ENCODE measurements at places on chromosomes 11 and 22. TPM values are rescaled to one million over a fixed set of nuclear protein-coding genes. Genes with fewer than 3 reads are reported as not detected.

Gene DKK3
- total RNA-seq, result 165 TPM

DNA sequence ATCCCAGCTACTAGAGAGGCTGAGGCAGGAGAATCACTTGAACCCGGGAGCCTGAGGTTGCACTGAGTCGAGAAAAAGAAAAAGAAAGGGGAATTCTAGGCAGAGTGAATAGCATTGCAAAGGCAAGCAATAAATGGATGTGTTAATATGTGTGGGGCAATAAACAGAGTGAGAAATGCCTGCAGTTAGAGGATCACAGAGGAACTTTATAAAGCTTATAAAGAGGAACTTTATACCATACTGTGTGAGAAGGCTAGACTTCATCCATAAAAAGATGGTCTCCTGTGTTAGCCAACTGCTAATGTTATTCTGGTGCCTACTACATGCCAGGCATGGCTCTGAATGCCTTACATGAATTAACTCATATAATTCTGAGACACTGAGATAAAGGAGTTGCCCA, 841 bp downstream of the B3GNT6 start:
- no peak for DNase-seq

GRCh38 chr11:36149538-36150242, 139.5 kb downstream of the COMMD9 start:
- DNase-seq, result peak; percentile 99

- DNase-seq, result no peak
These were observed 444.4 kb downstream of the DLG2 start for GRCh38 chr11:85182441-85183387.

Gene OR52L1
- total RNA-seq, result not detected

Gene INPP5J
- 0.49 TPM for total RNA-seq

Gene NXPE2
- total RNA-seq, result not detected

GRCh38 chr11:45644981-45645889, 20.2 kb downstream of the CHST1 start:
- DNase-seq, result no peak

- no peak for DNase-seq
These were observed 122.6 kb upstream of the SORL1-AS1 start for GRCh38 chr11:121575250-121575962.

GRCh38 chr11:119335655-119336543, 1.6 kb downstream of the RNF26 start:
- DNase-seq, result no peak

DNA sequence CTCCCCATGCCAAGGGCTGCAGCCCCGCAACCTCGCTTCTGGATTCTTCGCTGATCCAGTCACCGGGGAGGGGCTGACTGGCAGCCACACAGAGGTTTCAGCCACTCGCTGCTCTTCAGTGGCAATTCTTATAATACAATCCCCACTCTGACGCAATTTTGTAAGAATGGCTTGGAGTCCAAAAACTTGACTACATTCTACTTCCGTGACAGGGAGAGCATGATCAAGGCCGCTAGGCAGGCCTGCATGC, 14.9 kb downstream of the PPM1F start:
- DNase-seq, result no peak

GRCh38 chr22:29469755-29470154, 10.3 kb upstream of the NEFH start:
- DNase-seq, result no peak

Gene SCO2
- 3.7 TPM for total RNA-seq

Gene UPK3A
- total RNA-seq, result not detected

GRCh38 chr22:23230348-23231068, 50.2 kb downstream of the BCR start:
- no peak for DNase-seq

Gene ZNF215
- total RNA-seq, result 6.0 TPM

Gene VSIG2
- total RNA-seq, result 3.6 TPM

DNA sequence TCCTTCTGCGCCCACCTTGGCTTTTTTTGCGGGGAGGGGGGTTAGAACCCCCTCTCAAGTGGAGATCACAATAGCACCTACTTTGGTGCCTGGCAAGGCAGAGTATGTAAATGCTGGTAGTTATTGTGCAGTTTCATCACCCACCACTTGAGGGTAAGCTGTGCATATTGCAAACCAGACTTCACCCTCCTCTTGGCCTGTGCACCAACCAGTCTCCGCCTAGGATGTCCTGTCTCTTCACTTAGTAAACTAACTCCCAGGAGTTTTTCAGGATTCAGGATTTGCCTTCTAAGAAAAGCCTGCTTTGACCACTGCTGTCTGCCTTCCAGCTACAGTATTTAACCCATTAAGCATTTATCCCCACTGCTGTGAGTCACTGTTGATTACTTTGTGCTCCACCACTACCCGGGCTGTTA, 2.0 kb upstream of the UBXN1 start:
- DNase-seq, result peak; percentile 79

- no peak for DNase-seq
These were observed 57.0 kb downstream of the PHF21A start for GRCh38 chr11:46064221-46064620.

GRCh38 chr11:134544095-134544815, 132.2 kb upstream of the B3GAT1 start:
- no peak for DNase-seq

DNA sequence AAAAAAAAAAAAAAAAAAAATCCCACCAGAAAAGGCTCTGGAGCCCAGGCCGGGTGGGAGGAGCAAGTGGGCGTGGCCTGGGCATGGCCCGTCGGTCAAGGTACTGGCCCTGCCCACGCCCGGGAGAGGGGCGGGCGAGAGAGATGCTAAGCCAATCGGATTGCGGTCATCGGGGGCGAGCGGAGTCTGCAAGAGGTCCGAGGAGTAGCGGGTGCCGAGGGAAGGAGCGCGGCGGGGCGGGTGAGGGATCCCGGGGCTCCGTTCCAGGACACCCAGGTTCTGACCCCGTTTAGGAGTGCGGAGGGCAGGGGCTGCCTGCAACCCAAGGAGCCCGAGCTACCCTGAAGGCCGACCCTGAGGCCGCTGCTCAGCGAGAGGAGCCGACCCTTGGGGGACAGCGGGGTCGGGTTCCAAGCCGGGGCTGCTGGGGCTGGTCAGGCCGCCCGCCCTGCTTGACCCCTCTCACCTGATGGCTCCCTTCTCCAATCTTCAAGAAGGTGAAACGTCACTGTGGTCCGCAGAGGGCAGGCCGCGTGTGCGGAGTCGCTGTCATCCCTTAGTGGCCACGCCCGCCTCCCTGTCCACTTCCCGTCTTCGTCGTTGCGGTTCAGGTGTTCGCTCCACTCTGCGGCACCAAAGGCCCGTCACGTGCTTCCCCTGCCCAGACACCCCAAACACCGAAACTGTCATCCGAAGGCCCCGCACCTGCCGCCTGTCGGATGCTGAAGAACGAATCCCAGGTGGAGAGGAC, 11.1 kb upstream of the TAB1 start:
- DNase-seq, result peak; percentile 81

GRCh38 chr22:22884888-22885840, 2.5 kb upstream of the IGLL5 start:
- no peak for DNase-seq

Gene KIRREL3
- not detected for total RNA-seq

Gene GGTLC2
- total RNA-seq, result not detected

- peak; percentile 87 for DNase-seq
These were observed at the start of gene SLC25A17 for GRCh38 chr22:40818747-40819598. TSS of gene SLC25A17 (minus strand) at chr22:40819346. CDS start at chr22:40819248, 98 bp downstream.

Gene CEND1
- total RNA-seq, result 0.40 TPM

DNA sequence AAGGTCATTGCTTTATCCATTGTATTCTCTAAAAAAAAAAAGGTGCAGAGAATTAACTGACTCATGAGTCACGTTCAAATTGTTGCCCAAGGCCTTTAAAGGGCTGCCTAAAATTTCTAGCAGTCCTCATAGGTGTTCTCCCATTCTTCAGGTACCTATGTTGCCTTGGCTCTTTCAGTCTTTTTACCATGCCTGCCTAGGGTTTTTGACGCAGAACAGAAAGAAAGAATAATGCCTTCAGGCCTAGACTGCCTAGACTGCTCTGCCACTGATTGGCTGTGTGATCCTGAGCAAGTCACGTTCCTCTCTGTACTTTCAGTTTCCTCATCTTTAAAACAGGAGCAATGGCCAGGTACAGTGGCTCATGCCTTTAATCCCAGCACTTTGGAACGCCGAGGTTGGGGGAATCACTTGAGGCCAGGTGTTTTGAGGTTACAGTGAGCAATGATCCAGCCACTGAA, 21.5 kb downstream of the CTSC start:
- no peak for DNase-seq

GRCh38 chr11:131172011-131172410, 198.4 kb upstream of the NTM start:
- DNase-seq, result no peak

DNA sequence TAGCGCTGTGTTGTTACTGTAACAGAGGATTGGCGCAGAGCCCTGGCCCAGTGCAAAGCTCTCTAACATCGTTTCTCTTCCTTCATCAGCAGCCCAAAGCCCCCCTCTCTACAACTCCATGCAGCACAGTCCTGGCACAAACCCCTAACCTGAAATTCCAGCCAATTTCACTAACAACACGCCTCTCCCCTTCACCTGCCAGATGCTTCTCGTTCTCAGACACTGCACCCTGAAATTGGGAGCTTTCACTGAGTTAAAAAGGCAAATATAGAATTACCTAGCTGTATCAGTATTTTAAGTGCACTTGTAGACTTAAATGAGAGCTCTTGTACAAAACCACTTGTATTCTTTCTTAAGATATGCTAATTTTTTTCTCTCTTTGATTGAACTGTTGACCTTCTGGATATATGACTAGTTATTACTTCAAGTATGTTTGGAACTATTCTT, 16.3 kb downstream of the GRAP2 start:
- no peak for DNase-seq

DNA sequence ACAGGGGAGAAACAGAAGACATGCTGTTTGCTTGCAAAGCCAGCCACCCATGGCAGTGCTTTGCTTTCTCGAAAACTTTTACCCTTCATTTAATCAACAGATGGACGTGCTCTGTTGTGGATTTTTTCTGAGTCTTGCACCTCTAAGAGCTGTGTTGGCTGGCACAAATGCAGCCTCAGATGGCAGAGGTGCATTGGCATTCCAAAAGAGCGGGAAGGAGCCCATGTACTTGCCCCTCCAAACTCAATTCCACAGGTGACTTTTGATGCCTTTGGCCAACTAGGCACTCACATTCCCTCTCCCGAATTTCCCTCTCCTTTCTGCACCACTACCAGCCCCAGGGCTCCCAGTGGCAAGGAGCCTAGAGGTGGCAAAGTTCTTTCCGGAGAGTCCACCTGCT, 1.2 kb downstream of the KIRREL3 start:
- DNase-seq, result no peak

DNA sequence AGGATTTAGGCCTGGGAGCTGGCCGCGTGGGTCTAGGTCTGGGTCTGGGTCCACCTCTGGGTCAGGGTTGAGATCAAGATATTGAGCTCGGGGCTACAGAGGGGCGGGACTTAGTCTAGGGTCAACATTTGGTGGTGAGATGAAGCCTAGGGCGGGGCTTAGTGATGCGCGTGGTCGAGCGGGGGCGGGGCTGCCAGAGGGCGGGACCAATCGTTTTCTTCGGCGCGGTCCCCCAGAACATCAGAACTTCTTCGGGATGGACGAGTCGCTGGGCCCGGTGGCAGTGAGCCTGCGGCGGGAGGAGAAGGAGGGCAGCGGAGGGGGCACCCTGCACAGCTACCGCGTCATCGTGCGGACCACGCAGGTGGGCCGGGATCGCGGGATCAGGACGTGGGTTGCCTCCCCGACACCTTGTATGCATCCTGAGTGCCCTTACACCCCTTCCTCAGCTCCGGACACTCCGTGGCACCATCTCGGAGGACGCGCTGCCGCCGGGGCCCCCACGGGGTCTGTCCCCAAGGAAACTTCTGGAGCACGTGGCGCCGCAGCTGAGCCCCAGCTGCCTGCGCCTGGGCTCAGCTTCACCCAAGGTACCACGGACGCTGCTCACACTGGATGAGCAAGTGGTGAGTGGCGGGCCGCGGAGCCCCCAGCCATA, 4.2 kb downstream of the SIPA1 start:
- DNase-seq, result no peak

DNA sequence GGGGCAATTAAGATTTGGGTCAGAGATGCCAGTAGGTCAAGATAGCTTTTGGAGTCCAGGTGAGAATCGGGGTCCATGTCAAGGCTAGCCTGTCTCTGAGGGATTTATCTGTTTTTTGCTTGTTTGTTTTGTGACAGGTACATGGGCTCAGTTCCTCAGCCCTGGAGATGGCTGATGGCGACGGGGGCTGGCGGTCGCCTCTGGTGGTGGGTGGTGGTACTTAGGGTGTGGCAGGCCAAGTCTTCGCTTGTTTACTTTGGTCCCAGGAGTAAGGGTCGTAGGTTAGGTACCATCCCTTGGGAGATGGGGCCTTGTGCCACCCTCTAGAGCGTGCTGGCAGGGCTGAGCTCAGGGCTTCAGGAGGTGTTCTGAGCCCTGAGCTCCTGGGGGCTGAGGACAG, 4.7 kb downstream of the SLC25A45 start:
- DNase-seq, result no peak

DNA sequence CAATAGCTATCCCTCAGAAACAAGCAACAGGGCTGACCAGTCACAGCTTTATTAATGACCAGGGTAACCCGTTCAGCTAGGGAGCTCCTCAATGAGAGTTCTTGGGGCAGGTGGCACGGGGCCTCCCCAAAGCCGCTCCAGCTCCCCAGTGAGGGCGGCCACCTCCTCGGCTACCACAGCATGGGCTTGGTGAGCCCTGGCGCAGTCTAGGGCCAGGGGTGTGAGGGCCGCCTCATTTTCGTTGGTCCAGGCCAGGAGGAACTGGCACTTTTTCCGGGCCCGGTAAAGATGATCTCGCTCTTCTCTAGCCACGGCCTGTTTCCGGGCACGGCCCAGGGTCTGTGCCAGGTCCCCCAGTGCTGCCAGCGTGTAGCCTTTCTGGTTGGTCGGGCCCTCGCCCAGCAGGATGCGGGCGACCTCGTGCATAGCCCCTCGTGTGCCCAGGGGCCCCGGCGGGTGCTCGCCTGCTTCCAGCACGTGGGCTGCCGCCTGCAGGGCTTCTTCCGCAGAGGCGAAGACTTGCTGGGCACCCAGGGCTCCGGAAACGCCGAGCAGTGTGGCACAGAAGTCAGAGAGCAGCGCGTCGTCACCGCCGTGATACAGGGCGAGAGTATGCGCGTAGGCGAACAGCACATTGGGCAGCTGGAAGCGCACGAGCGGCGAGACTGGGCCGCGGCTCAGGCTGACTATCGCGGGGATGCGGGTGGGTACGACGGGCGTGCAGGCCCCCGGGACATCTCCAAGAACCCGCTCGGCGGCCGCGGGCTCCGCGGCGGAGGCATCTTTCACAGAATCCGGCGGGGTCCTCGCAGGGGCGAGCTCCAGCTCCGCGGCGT, 913 bp downstream of the ZNHIT2 start:
- DNase-seq, result peak; percentile 38

Gene CTSW
- total RNA-seq, result not detected

DNA sequence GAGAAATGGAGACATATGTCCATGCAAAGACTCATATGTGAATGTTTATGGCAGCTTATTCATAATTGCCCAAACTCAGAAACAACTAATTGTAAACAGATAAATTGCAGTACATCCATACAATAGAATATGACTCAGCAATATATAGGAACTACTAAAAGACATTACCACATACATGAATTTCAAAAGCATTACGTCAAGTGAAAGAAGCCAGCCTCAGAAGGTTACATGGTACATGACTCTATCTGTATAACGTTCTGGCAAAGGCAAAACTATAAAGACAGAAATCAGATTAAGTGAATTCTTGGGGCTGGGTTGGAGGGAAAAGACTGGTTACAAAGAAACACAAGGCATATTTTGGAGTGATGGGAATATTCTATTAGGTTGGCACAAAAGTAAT, 7.2 kb downstream of the KCTD21 start:
- DNase-seq, result no peak

All from endothelial cell of umbilical vein (primary cell).